ENCODE measurements at places on chromosomes 12 and 14.

- no peak for DNase-seq
These were observed 38.9 kb upstream of the DICER1 start for GRCh38 chr14:95196268-95196667.

- no peak for DNase-seq
These were observed 206.1 kb downstream of the SLC41A2 start for GRCh38 chr12:104752016-104752415.

DNA sequence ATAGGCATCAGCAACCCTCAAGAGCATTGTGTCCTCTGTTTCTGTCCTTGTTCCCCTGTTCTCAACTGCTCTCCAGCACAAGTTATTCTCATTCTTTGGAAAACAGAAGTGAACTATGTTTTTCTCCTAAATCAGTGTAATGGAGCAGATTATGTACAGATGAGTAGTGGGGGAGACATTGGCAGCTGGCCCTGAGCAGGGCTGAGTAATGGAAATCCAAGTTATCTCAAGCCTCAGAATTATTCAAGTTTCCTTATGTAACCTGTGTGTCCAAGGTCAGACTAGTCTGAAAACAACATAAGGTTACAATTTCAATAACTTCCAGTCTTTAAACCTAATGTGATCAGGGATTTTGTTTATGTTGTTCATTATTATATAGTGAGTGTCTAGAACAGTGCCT is 116.1 kb upstream of the FUT8 start:
- no peak for DNase-seq

DNA sequence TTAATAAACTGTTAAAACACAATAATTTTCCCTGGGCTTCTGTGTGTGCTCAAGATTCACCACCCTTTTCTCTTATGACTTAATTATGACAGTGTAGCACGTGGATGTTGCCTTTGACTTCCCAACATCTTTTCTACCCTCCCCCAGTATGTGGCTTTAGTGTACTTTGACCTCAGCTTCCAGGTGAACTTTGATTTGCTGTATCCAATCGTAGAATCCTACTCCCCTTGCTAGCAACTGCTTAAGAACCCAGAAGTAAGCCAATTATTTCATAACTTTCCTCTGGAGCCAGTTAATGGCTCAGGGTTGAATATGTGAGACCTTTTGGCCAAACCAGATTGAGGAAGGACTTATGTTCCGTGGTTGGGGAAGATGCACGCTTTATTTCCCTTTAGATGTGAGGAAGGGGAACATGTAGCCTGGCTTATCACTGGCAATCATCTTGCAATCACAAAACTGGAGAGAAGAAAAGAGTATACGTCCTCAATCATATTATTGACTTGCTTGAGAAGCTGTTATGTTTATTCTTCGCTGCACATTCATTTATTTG is 259.6 kb upstream of the ATP2B1 start:
- no peak for DNase-seq

GRCh38 chr14:69518289-69519101 is 34.0 kb downstream of the PLEKHD1 start:
- no peak for DNase-seq

- no peak for DNase-seq
These were observed 86.0 kb downstream of the SLCO1A2 start for GRCh38 chr12:21248679-21249078.

DNA sequence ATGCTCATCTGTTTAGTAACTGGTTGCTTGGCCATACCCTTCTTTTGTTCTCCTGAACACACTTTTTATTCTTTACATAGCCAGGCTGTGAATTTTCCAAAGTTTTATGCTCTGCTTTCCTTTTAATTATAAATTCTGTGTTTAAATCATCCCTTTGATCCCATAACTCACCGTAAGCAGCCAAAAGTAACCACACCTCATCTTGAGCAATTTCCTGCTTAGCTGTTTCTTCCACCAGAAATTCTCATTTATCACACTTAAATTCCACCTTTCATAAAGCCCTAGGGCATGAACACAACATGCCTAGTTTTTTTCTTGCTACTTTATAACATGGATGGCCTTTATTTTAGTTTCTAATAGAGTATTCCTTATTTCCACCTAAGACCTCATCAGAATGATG is 510.7 kb downstream of the C12orf50 start:
- DNase-seq: no peak

GRCh38 chr14:35287431-35288013 is 4.7 kb upstream of the PSMA6 start:
- peak; percentile 14 for DNase-seq

GRCh38 chr12:124115496-124115895 is 142.5 kb downstream of the ZNF664 start:
- DNase-seq: no peak

DNA sequence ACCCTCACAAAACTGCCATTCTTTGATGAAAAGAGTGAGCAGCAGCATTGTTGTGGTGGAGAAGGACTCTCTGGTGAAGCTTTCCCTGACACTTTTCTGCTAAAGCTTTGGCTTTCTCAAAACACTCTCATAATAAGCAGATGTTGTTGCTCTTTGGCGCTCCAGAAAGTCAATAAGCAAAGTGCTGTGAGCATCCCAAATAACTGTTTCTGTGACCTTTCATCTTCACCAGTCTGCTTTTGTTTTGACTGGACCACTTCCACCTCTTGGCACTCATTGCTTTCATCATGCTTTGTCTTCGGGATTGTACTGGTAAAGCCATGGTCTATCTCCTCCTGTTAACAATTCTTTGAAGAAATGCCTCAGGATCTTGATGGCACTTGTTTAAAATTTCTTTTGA is 424.7 kb upstream of the TMPO start:
- no peak for DNase-seq

DNA sequence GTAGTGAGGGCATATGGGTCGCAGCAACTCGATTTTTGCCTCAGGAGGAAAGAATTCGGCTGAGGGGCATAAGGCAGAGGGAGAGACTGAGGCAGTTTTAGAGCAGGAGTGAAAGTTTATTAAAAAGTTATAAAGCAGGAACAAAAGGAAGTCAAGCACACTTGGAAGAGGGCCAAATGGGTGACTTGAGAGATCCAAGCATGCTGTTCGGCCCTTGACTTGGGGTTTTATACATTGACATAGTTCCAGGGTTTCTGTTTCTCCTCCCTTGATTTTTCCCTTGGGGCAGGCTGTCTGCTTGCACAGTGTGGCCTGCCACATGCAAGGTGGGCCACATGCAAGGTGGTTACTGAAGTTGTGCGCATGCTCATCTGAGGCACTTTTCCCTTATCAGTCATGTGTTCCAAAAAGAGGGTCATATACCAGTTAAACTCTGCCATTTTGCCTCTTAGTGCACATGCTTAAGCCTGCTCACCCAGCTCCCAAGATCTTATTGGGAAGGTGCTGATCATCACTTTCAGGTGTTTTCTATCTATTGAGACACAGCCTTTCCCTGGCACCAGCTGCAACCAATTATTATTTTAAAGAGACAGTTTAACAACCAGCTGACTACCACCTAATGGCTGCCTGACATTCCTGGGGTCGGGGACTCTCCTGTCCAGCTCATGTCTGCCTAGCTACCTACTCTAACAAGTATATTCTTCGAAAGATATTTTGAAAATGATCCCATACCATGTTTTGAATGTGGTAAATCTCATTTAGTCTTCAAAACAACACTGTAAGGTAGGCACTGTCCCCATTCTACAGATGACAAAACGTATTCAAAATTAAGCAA is 19.9 kb downstream of the PTGER2 start:
- no peak for DNase-seq

DNA sequence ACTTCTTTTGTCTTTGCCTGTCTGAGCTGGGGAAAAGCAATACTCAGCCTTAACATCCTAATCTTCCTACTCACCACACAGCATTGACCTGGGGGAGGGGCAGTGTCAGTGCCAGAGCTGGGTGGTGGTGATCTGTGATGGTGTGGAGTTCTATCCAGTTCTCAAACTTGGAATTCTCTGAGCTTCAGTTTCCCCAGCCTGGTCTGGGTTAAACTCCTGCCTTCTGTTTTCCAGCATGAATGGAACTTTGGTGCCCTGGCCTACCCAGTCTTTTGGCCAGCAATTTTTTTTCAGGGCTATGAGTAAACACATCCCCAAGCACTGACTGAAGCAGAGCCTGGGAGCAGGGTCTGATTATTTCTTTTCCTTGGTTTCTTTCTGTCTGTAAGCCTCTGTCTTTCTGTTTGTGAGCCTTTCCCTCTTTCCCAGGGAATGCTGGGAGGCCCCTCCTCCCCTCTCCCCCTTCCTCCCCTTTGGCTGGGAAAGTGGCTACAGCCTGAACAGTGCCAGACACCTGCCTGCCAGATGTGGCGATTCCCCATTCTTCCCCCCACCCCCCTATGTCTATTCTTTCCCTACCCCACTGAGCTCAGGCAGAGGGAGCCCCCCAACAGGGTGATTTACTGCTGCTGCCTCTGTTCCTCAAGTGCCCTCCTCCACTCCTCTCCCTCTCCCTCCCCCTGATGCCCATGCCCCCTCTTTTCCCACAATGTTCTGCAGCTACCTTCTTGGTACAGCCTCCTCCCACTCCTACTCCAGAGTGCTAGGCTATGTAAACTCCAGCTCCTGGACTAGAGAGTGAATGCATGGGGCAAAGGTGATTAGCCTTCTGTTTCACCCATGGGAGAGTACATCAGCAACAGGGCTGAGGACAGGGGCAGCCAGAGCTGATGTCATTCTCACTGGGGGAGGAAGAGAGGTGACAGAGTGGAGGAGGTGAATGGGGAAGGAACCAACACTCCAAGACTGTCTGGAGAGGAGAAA is 11.1 kb downstream of the GPR84 start:
- no peak for DNase-seq

GRCh38 chr12:52535574-52535973 is 15.4 kb upstream of the KRT5 start:
- DNase-seq: no peak

DNA sequence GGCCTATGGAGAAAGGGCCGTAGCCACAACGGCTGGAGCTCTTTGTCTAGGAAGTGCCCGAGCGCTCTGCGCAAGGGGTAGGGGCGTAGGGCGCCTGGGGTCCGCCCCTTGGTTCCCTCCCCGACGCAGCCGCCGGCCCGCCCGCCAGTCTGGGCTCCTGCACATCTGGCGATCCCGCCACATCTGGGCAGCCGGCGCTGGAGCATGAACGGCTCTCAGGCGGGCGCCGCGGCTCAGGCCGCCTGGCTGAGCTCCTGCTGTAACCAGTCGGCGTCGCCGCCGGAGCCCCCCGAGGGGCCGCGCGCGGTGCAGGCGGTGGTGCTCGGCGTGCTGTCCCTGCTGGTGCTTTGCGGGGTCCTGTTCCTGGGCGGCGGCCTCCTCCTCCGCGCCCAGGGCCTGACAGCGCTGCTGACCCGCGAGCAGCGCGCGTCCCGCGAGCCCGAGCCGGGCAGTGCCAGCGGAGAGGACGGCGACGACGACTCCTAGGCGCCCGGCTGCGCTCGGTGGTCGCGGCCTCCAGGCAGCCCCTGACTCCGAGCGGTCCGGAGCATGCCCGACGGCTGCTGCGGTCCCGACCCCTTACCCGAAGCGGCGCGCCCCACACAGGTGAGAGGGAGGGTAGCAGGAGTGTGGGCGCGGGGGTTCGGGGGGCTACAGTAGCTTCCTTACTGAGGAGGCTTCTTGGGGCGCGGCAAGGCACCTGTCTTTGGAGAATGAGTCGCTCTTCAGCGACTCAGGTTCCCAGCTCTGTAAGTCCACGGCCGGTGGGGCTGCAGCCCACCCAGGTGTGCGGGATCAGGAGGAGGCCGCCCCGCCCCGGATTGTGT is at the start of gene SMIM41:
Gene SMIM41, plus strand, starts transcription at position 129 of the 827 bp plus-strand sequence. Its CDS starts 76 bp downstream, at position 205.
- DNase-seq: no peak

GRCh38 chr14:104888489-104889374 is 23.7 kb downstream of the CEP170B start:
- no peak for DNase-seq

GRCh38 chr14:94203473-94204210 is 29.5 kb downstream of the PPP4R4 start:
- DNase-seq: no peak

DNA sequence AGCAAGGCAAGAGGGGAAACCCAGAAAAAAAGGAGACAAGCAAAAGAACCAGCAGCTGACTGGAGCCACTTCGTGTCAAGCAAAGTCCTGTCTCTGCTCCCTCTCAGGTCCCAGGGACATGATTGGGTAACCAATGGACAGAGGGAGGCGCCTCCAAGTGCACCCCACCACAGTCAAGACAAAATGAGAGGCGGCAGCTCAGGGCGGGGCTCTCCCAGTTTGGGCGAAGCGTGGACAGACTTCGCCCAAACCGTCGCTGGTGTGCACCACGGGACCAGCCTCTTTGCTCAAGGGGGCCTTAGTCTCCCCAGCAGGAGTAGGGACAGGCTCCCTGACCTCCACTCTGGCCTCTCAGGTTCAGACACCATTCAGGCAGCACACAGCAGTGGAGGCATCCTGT is 1.5 kb upstream of the BEGAIN start:
- DNase-seq: no peak

GRCh38 chr12:5881666-5882065 is 63.4 kb downstream of the ANO2 start:
- DNase-seq: no peak

GRCh38 chr14:74426202-74426582 is at the start of gene SYNDIG1L:
Gene SYNDIG1L, minus strand, starts transcription at chr14:74426210. Its CDS starts 16,466 bp downstream, at chr14:74409744.
- no peak for DNase-seq

All from activated T-cell treated with anti-CD3 and anti-CD28 coated beads, Interleukin-2, amount 50 U/mL, for 4 hours (primary cell).